Stimulated activated CD8-positive, alpha-beta memory T cell treated with anti-CD3 and anti-CD28 coated beads, Interleukin-15, amount 100 ng/mL, for 24 hours (primary cell): ENCODE measurements at places on chromosomes 7 and 10.

- no peak for DNase-seq
Observed at GRCh38 chr10:102198027-102198426, 28.1 kb upstream of the ELOVL3 start.

DNA sequence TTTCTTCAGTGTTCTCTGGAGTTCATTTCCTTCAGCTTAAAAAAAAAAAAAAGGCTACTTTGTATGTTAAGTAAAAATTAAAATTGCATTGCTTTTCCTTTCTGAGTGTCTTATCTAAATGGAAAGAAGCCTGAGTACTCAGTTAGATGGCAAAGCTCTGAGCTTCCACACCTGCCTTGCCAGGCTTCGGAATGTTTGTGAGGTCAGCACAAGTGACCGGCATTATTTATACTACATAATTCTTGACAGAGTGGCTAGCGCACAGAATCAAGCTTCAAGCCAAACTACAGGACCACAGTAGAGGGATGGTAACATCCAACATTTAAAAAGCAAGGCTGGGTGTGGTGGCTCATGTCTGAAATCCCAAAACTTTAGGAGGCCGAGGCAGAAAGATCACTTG is 17.3 kb downstream of the PIP4K2A start:
- no peak for DNase-seq

GRCh38 chr10:51028420-51028819 is 45.9 kb upstream of the PRKG1 start:
- no peak for DNase-seq

- DNase-seq, result no peak
Observed at GRCh38 chr7:111780527-111780926, 218.2 kb upstream of the IMMP2L start.

DNA sequence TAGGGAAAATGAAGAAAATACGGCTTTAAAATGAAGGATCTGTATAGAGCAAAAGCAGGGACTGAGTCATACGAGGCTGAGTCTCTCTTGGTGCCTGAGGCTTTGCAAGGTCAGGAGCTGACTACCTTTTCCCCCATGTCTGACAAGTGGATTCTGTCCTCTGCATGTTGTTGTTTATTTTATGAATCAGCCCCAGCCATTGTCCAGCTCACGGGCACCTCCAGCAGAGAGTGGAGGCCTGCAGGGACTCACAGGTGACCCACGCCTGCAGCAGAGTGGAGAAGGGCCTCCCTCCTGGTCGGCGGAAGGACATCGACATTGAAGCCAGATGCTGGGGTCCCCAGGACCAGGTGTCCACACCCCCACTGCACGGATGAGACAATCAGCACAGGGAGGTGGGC is 233.9 kb downstream of the WDR37 start:
- DNase-seq, result no peak

DNA sequence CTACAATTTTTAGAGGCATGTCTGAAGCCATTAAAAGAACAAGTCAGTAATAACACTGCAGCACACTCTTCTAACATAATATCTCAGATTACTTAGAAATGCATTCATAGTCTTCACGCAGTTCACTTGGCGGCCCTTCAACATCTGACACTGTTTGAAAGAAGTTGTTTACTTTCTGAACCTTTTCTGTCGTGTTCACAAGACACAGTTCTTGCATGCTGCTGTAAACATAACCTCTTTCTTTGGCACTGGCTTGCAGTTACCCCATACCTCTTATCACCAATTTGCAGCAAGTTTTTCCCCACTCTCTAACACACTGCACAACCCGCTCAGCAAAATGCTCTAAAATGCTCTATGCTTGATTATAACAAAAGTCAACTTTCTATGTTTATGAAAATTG is 12.0 kb downstream of the PIP4K2A start:
- no peak for DNase-seq

GRCh38 chr7:45328403-45328981 is 170.9 kb downstream of the RAMP3 start:
- DNase-seq, result no peak

DNA sequence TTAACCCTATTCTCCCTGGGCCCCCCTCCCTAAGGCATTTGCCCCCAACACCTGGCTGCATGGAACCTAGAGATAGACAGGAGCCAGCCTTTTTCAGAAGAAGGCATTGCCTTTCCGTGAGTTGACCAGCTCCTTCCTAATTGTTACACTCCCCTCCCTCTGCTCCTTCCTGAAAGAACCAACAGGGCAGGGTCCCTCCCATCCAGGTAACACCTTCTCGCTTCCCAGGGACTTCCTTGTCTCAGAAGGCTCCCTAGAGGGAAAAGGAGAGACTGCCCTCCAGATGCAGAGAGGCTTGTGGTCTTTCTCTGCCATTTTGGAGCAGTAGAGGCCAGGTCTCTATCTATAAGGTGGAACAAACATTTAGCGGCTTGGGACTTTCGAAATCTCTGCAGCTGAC is 31.9 kb downstream of the PALD1 start:
- DNase-seq, result no peak

DNA sequence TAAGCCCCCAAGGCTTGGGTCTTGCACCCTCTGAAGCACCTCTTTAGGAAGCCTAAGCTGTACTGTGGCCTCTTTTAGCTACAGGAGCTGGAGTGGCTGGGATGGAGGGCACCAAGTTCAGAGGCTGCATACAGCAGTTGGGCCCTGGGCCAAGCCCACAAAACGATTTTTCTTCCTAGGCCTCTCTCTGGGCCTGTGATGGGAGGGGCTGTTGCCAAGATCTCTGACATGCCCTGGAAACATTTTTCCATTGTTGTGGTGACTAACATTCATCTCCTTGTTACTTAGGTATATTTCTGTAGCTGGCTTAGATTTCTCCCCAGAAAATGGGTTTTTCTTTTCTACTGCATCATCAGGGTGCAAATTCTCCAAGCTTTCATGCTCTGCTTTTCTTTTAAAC is 375.7 kb upstream of the NPSR1 start:
- DNase-seq, result no peak

GRCh38 chr7:20393616-20394015 is 62.9 kb downstream of the ITGB8 start:
- no peak for DNase-seq

DNA sequence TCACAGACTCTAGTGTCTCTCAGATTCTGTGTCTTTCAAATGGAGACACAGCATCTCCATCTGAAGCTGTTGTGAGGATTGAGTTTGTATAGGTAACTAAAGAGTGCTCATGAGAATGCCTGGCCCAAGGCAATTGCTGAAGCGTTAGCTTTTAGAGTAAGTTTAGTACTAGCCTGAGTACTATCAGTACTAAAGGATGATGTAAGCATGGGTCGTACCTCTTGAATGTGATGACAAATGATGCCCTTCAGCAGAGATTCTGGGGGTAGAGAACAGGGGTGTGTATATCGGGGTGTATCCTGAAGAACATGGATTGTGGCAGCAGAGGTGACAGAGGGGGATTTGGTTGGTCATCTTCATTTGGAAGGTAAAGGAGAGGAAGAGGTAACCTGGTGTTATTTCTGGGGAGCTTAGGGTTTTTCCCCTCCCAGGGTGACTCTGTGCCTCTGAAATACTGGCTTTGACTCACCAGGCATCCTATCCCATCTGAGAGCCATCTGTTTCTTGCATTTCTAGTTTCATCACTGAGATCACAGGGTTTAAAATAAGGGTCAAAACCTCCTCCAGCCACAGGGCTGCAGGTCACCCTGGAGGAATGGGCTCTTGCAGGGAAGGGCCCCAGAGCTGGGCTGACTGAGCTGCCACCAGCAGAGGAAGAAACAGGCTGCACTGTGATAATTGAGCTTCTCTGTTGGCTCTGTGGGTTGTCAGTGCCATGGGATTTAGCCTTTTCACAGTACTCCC is 756.0 kb downstream of the KCNMA1 start:
- no peak for DNase-seq

GRCh38 chr7:139230484-139230773 is 608 bp upstream of the UBN2 start:
- no peak for DNase-seq

- DNase-seq, result no peak
Observed at GRCh38 chr10:132309879-132310591, 2.3 kb upstream of the STK32C start.

- DNase-seq, result no peak
Observed at GRCh38 chr10:14652067-14652466, 122.6 kb downstream of the FAM107B start.

DNA sequence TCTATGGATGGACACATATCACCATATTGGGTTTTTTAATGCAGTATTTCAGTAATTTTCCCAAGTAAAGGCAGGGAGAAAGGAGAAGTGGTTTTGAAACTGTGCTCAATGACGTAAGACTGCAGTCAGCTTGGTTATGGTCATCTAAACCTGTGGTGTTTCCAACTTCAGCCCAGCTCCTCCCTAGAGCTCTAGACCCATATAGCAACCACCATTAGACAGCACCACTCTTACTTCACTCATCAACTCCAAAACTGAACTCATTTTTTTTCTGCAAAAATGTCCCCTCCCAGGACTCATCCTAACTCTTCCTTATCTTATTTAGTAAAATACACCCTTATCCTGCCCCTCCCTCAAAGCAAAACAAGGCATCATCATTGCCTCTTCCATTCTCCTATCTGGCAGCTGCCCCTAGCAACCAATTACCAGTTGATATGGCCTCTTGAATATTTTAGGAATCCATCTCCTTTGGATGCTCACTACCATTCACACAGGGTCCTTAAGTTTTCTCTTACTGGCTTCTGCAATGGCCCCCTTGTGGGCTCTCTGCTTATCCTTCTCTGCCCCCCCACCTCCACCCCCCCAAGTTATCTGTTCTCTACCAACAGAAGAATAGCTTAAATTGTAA is 1.5 kb upstream of the RALA start:
- no peak for DNase-seq

GRCh38 chr7:16785846-16786245 is 19.0 kb downstream of the AGR2 start:
- no peak for DNase-seq

GRCh38 chr7:101614939-101615302 is 14.2 kb downstream of the MYL10 start:
- no peak for DNase-seq

DNA sequence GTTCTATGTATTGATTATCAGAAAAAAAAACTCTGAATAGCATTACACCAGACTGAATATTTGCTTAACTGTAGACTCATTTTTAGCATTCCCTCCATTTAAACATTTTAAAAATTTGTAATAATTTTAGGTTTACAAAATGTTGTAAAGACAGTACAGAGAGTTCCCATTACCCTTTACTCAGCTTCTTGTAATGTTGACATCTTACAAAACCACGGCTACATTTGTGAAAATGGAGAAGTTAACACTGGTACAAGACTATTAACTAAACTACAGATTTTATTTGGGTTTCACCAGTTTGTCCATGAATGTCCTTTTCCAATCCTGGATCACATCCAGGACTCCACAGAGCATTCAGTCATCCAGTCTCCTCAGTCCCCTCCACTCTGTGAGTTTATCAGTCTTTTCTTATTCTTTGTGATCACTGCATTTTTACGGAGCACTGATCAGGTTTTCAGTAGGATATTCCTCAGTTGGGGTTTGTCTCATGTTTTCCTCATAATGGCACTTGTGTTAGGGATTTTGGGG is 130.0 kb upstream of the EEPD1 start:
- DNase-seq, result no peak

GRCh38 chr10:121558238-121558637 is 40.0 kb downstream of the FGFR2 start:
- DNase-seq, result no peak

GRCh38 chr10:607545-608185 is 81.8 kb downstream of the DIP2C start:
- DNase-seq, result no peak

- no peak for DNase-seq
Observed at GRCh38 chr10:5259132-5259951, 62.7 kb downstream of the AKR1C4 start.

DNA sequence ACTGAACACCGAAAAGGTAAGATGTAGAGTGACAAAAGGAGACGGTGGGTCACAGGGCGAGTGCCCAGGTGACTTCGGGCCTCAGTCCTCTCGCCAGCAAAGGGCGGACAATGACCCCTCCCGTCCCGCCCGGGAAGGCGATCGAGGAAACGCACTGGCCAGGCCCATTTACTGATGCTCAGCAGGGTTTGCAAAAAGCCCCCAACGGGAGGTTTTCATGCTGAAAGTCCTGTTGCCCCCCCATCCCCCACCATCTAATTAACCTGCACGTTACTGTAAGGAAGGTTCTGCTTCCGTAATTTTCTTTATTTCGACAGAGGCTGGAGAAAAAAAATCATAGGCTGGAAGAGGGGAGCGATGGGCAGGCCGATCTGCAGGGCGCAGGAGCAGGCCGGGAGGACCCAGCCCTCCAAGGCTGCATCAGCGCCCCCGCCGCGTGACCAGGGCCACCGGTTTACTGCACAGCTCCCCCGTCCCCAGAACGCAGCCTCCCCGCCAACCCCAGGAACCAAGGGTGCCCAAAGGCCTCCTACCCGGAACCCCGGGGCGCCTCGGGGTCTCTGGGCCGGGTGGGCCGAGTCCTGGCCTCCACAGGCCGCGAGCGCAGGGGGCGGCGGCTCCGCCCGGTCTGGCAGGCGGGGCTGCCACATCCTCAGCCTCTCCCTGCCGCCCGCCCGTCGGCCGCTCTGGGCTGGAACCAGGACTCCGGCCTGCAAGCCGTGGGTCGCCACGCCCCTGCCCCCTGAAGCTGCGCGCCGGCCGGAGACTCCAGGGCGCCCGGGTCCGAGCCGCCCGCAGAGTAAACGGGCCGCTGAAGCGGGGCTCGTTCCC is 613 bp downstream of the OAT start:
- DNase-seq, result peak; percentile 10

- DNase-seq, result no peak
Observed at GRCh38 chr7:34497153-34497777, 160.8 kb upstream of the NPSR1 start.

DNA sequence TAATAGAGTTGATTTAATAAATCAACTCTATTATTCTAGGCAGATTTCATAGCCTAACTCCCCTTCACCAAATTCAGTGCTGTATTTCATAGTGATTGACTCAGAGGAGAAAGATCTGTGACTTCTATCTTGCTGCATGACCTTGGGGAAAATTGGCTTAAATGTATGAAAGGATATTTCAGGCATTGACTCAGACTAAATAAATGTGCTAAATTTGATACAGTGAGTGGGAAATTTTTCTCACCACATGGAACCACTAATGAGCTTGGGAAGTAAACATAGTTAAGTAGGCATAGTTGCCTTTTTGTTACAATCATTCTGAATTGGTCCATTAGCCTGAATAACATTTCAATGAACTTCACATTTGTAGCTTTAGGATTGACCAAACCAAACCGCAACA is 89.0 kb upstream of the PRPS1L1 start:
- no peak for DNase-seq

DNA sequence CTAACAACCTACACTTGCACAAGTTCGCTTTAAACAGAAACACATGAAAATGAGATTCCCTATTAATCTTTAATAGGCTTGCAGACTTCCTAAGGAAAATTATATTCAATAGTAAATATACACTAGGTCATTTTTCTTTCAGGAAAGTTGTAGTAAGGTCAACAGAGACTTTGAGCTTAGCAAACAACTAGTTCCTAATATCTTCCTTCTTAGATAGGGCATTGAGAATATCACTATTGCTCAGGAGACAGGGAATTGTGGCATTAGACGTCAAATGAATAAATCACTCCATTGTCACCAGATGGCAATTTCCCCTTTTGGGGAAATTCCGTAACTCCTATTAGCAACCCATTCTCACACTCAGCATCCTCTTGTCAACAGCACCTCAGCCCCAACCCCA is 164.9 kb downstream of the GFRA1 start:
- no peak for DNase-seq

GRCh38 chr10:77311186-77311585 is 326.4 kb downstream of the KCNMA1 start:
- no peak for DNase-seq
